Stimulated activated CD4-positive, alpha-beta T cell treated with anti-CD3 and anti-CD28 coated beads, Interleukin-4, amount 100 ng/mL, for 24 hours (primary cell): ENCODE measurements at places on chromosomes 16 and 17.

DNA sequence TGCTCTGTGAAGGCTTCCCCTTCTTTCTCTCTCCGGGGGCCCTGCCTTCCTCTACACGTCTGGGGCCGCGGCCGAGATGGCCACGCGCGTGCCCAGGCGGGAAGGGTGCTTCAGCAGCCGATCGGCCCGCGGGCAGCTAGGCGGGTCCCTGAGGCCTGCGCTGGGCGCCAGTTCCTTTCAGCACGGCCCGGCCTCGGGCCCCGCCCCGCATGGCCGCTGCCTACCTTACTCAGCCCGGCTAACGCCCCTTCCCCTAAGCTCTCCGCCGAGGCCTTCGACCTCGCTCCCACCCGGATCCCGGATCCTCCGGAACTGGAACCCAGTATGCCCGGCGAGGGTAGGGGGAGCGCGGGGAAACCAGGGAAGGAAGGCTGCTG lies 335 bp downstream of the TMEM11 start:
- no peak for DNase-seq

GRCh38 chr17:7806587-7806986 lies 27.4 kb upstream of the KDM6B start:
- no peak for DNase-seq

DNA sequence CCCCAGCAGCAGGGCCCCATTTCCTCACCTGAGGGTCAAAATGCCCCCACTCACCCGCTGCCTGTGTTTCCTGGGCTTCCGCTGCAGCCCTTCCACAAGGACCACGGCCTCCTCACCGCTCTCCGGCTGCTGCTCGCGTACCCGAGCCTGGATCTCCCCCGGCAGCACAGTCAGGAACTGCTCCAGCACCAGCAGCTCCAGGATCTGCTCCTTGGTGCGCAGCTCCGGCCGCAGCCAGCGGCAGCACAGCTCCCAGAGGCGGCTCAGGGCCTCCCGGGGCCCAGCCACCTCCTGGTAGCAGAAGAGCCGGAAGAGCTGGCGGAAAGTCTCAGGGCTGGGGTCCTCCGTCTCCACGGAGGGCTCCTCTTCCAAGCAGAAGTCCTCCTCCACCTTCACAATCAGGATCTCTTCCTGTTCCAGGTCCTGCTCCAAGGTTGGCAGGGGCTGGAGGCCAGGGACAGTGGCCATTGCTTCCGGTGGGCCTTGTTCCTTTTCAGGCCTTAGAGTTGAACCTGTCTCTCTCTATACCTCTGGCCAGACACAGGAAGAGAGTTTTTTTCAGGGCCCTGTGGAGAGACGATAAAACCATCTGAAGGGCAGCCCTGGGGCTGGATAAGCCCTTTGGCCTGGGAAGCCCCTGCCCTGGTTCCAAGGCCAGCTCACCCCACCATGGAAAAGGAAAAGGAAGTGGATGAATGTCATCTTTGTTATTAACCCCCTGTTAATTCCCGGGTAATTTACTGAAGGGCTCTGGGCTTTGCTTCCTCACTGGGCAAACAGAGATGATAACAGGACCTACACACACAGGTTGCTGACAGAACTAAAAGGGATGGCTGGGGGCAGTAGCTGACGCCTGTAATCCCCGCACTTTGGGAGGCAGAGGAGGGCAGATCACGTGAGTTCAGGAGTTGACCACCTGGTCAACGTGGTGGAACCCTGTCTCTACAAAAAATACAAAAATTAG lies 1.2 kb downstream of the ZNF500 start:
- DNase-seq = no peak

- no peak for DNase-seq
Measured at GRCh38 chr17:44688200-44688599, 1.4 kb downstream of the CCDC43 start.

DNA sequence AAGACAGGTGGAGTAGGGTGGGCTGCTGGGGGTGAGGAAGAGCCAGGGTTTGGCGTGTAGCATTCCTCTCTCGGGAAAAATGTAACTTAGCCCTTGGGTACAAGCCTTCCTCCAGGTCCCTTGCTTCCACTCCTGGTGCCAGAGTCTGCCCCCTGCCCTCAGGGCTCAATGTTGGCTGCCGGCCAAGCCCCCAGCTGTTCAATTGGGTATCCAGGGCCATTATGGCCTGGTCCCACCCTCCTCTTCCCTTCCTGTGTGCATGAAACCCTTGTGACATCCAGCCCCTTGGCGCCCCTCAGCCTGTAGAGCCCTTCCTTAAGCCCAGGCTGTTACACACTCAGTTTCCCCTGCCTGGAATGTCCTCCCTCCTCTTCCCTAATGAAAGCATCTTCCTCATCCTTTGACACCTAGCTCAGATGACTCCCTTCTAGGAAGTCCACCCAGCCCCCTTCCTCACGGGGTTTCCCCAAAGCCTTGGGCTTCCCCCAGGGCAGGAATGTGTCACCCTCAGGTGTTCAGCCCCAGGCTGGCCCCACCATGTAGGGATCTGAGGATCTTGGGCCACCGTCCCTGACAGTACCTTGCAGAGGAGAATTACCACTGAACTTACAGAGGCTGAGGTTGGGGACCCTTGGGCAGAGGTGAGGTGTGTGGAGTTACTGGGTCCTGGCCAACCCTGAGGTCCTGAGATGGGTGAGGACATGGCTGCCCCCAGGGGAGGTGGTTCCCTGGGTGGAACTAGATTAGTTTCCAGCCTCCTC lies 30.0 kb downstream of the B9D1 start:
- DNase-seq = no peak

DNA sequence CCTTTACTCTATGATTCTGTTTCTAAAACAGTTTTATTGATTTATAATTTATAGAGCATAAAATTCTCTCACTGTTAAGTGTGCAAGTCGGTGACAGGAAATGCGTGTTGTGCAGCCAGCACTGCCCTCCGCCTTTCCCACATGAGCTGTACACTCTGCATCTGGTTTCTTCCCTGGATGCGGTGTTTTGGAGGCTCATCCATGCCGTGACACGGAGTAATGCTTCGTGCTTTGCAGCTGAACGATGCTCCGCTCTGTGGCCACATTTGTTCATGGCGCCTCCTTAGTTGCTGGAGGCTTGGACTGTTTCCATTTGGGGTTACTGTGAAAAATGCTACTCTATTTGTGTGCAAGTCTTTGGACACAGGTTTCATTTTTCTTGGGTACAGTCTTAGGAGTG lies 7.2 kb upstream of the IGFALS start:
- DNase-seq = no peak

DNA sequence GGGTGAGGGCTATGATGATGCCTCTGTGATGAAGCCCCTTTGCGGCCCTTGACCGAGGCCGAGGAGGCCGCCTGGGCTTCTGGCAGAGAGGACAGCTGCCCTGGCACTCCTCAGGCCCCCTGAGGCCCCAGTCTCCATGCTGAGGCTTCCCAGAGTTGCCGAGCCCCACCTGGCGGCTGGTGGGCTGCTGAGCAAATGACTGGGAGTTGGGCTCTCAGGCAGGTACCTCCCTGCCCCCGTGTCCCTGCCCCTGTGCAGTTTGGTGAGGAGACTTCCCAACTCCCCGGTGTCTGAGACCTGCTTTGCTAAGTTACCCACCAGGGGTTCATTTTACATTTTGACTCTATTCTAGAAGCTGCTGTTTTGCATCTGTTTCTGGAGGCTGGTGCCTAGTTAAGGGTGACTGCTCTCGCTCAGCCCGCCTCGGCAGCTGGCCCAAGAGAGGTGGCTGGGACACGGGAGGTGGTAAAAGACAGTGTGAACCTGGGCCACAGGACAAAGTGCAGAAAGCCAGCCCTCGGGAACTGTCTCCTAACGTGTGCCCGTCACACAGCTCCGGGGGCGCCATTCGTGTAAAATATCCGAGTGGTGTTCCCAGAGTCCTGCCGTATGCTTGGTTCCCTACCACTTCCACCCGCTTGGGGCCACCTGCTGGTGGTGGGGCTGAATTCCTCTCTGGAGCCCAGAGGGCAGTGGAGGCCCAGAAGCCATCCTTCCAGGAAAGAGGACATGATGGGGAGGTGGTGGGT lies 134.5 kb downstream of the RAB11FIP4 start:
- DNase-seq = no peak

DNA sequence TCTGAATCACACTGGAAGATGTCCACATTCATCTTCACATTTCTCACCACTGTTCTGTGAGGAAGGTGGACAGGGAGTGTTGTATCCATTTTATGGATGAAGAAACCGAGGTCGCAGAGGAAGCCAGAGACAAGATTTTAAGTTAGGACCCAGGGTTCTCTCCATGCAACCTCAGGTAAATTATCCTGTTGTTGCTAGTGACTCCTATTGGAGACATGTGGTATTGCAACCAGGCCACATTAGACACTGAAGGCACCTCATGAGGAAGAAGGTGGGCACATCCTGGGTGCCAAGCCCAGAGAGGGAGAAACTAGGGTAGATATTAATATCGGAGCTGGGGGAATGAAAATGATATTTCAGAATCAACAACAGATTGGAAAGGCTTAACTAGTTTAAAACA lies 8.5 kb upstream of the WNT9B start:
- no peak for DNase-seq

DNA sequence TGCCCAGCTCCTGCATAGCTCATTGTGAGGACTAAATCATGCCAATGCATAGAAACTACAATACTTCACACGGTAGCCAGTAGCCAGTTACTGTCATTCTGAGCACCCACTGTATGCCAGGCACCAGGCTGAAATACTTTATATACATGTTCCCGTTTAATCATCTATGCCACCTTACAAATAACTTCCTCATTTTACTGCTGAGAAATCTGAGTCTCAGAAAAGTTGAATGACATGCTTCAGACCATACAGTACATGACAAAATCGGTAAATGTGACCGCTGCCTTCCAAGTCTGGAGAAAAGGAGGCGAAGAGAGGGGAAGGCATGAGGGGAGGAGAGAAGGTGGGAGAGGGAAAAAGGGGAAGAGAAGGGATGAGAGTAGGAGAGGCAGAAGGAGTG lies 9.2 kb upstream of the TLCD3B start:
- no peak for DNase-seq

DNA sequence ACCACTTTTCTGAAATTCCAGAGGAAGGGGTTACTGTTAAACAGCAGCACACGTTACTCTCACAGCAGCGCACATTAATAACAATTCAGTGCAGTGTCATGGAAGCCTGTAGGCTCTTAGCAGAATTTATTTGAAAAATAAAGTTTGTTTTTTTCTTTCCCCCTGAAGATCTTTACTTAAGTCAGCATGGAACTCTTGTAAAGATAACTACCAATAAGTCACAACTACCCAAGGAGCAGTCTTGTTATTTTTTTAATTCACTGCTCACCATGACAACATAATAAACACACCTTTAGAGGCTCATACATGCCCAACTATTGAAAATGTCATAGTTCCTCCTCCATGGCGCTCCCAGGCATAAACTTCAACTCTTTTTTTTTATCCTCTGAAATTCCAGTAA lies 31.8 kb upstream of the PSMD7 start:
- no peak for DNase-seq

GRCh38 chr17:17355426-17355825 lies 52.3 kb downstream of the NT5M start:
- DNase-seq = no peak

DNA sequence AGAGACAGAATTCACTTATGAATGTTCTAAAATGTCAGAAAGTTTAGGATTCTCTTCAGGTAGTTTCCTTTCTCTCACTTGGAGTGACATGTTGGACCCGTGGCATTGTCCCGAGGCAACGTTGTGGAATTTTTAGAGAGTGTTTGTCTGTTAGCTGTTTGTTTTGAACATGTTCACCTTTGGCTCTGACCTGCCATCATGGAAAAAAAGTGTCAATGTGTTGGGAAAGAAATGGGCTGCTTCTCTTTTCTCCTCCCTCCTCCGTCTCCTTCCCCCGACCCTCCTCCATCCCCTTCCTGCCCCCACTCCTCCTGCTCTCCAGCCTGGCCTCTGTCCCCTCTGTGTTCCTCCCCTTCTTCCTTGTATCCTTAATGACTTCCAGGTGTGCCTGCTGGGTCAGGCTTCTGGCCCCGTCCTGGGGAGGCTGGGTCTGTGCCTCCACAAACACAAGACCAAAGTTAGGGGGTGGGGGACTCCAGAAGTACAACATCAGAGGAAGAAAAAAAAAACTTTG lies 463.1 kb downstream of the MAF start:
- DNase-seq = no peak

DNA sequence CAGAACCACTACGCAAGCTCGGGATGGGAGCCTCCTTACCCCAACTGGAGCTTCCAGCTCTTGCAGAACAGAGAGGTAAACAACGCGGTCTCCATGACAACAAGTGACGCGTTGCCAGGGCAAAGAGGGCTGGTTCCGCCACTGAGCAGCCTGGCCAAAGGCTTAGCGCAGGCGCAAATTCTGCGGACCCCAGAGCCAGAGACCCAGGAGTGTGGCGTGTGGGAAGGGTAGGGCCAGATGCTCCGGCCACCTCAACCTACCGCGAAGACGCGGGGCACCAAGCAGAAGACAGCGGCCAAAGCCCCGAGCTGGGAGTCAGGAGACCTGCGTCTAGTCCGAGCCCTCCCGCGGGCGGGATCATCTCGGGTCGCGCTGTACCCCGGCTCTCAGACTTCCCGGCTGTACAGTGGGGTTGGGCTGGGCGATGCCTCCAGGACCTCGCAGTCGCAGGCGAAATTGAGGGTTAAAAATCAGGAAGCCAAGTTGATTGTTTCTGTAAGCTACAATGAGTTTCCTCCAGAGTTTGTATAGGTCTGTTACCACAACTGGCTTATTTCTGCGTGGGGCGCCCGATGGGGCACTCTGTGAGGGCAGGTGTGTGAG lies at the start of gene TEKT1:
Gene TEKT1 (minus strand): TSS at position 69 of the 603 bp plus-strand sequence. CDS start 1,353 bp downstream, outside the sequence.
- DNase-seq = peak; percentile 68

GRCh38 chr17:65470783-65471182 lies 90.7 kb downstream of the AXIN2 start:
- DNase-seq = no peak

GRCh38 chr16:2983706-2984136 lies 3.5 kb upstream of the PKMYT1 start:
- DNase-seq = peak; percentile 74

DNA sequence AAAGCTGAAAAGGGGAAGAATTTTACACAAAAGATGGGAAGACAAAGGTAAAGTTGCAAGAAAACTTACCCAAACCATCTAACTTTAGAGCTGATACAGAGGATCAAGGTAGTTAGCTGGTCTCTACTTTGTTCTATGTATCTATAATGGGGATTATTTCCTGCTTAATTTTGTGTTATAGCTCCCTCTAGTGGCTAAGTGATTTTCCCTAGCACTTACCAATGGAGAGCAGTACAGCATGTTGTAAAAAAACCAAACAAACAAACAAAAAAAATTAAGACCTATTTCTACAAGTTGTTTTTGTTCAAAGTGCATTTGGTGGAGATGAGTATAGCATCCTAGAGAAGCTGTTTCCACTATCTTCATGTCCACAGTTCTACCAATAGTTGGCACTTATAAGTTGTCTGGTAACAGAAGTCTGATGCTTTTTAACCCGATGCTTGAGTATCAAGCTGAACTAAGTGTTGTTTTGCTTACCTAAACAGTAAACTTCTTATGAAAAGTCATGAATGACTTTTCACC lies 7.5 kb downstream of the SRSF1 start:
- no peak for DNase-seq

DNA sequence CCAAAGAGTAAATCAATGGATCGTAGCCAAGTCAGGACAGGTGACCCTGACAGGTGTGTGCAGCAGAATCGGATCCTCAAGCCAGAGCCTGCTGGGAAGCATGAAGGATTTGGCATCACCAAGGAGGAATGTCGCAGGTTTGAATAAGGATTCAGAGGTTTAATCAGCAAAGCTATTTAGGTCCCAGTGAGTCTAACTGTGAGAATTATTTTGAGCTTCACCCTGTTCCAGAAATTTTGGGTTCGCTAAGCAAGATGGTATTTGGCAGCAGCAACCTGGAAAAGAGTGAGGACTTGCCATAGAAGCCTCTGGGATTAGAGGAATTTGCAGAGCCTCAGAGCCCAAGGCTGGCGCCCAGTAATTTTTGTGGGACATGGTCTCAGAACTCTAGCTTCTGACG lies 173.0 kb downstream of the CCDC182 start:
- DNase-seq = no peak

- peak; percentile 55 for DNase-seq
Measured at GRCh38 chr16:88561485-88562359, 8.5 kb upstream of the ZC3H18 start.

GRCh38 chr17:1961189-1961588 lies 63.9 kb downstream of the RTN4RL1 start:
- DNase-seq = no peak
